ENCODE measurements at places on chromosomes 11 and 22. TPM values are rescaled to one million over a fixed set of nuclear protein-coding genes. Genes with fewer than 3 reads are reported as not detected.

DNA sequence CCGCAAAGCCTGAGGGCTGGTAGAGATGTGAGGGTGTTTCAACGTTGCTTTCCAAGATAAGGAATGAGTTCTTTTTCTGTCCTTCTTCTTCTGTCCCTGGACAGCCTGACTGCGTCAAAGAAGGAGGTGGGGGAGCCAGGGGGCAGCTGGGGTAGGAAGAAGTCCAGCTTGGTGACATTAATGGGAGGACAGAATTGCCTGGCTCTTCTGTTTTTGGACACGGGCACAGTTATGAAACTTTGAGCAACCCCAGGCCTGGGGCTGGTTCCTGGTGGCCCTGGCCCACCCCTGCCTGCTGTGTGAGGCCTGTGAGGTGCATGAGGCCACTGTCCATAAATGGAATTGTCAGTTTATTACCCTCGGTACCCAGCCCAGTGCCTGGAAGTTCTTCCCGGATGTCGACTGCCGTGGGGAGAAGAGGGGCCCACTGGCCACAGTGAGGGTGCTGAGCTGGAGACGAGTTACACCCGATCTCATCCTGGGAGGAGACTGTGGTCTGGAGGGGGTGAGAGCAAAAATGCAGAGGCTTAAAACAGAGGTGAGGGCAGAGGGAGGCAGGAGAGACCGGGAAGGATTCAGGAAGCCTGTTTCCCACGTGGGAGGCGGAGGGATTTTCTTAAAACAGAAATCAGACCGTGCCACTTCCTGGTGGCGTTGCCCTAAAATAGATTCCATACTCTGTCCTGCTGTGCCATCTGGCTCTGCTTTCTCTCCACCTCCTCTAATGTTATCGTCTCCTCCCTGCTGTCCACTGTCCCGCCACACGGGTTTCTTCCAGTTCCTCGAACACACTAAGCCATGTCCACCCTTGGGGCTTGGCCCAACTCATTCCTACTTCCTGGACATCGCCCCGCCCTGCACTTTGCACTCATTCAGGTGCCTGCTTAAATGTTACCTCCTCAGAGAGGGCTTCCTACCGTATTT lies 59.7 kb upstream of the RASD2 start:
- no peak for DNase-seq

GRCh38 chr11:861105-861479 lies 18.4 kb downstream of the TSPAN4 start:
- no peak for DNase-seq

DNA sequence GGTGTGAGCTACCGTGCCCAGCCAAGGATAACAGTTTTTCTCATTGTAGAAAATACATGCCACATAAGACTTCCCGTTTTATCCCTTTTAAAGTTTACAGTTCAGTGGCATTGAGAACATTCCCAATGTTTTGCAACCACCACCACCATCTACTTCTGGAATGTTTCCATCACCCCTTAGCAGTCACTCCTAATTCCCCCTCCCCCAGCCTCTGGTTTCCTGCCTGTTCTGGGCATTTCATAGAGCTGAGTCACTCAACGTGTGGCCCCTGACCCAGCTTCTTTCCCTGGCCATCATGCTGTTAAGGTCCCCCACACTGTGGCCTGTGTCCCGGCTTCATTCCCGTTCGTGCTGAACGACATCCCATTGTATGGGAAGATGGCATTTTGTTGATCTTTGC lies 30.7 kb downstream of the FGF4 start:
- peak; percentile 55 for DNase-seq

DNA sequence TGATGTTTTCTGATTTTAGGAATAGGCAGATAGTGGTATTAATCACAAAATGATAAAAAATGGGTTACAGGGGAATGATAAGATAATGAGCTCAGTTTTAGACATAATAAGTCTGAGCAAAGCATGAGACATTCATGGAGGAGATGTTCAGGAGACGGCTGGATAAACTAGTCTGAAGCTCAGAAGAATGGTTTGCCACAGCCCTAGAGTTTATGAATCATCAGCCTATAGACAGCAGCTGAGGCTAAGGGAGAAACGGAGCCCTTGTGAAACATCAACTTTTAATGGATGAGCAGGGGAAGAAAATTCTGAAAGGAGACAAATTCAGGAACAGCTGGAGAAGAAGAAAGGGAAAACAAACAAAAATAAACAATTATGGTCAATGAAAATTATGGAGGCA lies 87.2 kb downstream of the RELT start:
- no peak for DNase-seq

DNA sequence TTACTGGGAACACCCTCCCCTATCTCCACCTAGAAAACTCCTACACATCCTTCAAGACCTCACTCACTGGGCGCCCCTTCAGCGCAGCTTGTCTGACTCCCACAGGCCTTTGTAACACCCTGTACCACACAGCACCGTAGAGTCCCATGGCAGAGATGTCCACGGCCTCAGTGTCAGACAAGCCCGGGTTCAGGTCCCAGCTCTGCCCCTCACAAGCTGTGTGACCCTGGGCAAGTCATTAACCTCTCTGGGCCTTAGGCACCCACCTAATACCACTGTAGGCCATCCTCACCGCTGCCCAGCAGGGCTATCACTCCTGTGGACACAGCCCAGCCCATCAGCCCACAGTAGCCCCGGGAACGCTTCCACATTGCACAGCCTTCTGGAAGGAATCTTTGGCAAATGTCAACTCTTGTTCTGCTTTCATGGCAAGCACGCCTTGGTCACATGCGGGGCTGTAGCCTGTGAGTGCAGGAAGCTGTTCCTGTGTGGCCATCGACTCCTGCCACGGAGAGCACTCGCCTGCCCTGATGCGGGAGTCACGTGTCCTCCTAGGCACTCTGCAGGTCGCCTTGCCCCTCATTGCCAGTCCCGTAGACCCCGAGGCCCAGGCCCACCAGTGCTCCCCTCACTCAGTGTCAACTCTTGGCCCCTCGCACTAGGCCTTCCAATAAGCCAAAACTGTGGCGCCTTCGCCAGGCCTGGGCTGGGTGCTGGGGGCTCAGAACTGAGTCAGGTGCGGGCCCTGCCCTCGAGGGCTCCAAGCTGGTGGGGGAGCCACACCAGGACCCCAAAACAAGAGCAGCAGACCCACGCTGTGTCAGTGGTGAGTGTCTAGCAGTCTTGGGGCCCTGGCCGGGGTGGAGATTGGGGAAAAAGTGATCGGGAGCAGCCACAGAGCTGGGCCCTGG lies 32.9 kb upstream of the RFPL3 start:
- no peak for DNase-seq

DNA sequence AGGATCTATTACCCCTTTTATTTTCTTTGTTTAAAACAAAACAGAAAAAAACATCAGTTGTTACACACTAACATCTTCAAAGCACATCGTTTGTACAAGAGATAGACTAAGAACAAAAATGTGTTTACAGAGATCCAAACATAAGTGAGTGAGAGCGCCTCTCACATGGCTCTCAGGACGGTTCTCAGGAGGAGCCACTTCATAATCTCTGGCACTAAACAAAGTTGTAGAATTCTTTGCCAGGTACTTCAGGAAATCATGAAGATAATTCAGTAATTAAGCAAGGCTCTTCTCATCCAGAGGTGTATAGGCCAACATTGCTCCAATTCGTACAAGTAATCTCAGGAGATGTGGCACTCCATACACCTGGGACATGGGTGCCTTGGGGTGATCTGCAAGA lies 29.8 kb downstream of the PDE3B start:
- DNase-seq, result no peak

DNA sequence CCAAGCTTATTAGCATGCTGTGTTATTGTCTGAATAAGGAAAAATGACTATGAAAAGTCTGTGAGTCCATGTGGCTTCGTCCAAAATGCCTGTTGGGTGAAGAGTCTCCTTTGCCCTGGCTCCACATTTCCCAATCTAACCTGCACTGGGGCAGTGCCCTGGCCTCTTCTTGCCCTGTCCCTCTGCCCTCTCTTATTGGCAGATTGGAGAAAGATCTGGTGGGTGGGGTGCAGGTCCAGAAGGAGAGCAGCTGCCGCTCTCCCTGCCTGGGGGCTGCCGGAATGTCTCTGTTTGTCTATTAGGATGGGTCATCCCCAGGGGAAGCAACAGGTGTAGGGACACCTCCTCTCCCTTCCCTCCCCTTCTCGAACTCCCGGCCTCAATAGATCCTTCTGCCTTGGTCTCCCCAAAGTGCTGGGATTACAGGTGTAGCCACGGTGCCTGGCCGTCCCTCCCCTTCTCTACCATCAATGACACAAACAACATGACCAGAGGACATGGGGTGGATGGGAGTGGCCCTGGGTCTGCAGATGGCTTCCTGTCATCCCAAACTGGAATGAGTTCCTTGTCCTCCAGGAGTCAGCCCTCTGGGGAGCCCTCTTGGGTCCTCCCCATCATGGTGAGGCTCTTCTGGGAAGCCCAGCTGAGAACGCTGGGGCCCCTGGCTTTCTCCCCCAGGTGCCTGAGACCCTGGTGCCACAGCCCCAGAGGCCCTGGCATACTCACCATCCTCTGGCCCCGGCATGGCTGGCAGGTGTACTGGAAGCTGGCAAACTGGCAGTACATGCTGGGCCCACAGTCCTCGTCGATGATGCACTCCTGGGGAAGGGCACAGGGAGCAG lies 40.5 kb downstream of the DKK3 start:
- no peak for DNase-seq

GRCh38 chr11:95231127-95231880 lies at the start of gene SESN3:
Gene SESN3 (minus strand): TSS chr11:95231202. CDS start chr11:95230860, 342 bp downstream.
- DNase-seq, result peak; percentile 99

DNA sequence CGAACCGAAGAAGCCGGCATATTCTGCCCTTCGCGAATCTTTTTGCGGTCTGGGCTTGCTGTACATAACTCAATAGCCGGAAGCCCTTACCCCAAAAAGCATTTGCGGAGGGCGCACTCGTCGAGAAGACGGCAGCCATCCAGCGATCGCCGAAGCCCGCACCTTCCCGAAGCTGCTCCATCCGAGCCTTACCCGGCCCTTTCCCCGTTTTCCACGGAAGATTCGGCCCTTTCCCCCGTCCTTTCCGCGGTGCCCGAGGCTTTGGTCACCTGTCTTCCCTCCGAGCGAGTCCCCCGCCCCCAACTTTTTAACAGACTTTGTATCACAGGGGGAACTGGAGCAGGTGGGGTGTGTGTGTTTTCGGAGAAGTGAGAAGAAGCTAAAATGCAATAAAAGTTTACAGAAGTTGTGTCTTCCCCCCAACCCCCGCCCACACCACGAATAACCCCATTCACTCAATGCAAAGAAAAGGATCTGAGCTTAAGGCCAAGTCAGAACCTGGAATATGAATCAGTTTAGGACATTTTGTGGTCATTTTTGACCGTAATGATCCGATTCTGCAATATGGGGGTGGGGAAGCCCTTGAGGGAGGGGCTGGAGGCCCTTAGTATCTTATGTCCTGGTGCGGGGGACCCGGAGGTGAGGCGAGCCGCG lies 99.0 kb upstream of the HSD17B12 start:
- DNase-seq, result no peak

DNA sequence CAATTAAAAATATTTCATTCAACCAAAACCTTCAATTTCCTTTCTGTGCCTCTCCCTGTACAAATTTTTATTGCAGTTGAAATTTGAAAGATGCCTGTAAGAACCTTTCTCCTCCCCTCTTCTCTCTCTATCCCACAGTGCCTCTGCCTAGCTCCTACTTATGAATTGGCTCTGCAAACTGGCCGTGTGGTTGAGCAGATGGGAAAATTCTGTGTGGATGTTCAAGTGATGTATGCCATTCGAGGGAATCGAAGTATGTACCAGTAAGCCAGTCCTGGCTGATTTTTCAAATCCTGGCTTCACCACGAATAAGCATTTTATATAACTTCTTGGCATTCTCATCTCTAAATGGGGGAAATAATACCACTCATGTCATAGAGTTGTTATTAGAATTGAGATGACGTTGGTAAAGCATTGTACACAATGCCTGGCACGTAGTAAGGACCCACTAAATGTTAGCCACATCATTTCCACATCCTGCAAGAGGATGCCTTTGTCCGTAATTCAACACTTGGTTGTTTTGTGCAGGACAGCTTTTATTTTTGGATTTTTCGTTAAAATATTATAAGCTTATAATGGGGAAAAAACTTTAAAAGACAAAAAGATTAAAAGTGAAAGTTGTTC lies 6.0 kb downstream of the DDX25 start:
- DNase-seq, result no peak

DNA sequence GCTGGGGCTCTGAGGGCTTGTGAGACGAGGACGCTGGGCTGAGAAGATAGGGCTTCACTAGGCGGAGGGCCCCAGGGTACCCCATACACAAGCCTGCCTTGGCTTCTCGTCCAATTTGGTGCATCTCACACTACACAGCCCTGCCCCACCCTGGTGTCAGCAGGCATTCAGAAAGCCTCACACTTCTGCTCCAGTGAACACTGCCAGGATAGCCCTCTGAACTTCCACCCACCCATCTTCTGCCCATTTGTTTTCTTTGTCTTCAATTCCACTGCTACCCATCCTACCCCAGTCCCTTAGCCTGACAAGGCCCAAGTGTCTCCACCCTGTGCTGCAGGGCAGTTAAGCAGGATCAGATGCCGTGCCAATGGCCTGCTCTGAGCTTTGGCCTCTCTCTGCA lies 1.9 kb upstream of the BUD13 start:
- DNase-seq, result peak; percentile 2

- no peak for DNase-seq
These were observed 56.3 kb downstream of the ZNF280B start for GRCh38 chr22:22452211-22452610.

DNA sequence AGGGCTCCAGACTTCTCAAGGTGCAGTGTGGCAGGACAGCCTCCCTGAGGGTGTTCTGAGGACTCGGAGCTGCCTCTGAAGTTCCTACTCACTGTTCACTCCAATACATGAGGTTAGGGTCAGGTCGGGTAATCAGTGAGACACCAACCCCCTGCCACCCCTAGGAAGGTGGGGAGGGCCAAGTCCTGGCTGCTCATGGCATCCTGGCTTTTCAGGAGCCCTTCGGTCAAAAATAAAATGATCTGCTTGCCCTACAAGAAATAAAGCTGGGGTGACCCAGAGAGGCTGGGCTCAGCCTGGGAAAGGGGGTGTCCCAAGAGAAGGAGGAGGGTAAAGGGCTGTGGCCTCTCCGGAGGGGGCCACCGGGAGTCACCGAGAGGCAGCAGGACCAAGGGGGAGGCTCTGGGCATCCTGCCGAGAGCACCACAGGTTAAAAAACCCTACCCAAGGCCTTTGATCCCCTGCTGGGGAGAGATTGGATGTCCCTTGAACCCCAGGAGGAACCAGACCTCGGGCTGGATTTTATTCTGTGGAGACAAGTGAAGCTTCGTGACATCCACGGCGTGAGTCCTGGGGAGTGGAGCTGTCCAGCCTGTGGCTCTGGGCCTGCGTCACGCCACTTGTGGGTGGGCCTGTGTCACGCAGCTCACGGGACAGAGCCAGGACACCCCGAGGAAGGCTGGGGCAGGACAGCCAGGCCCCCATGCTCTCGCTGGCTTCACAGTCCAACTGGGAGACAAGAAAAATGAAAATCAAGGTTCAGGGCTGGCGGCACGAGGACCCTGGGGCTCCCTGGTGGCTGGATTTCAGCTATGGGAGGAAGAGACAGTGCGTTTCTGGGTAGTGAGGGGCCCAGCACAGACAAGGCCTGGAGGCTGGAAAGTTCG lies 102.2 kb upstream of the FGF3 start:
- no peak for DNase-seq

- no peak for DNase-seq
These were observed 65.2 kb upstream of the CNTN5 start for GRCh38 chr11:98955551-98955950.

Gene CD6
- total RNA-seq, result 1.9 TPM

Gene RTN4RL2
- total RNA-seq, result 16.1 TPM

Gene PHOX2A
- total RNA-seq, result not detected

Gene CCDC116
- not detected for total RNA-seq

Gene KRTAP5-9
- total RNA-seq, result not detected

Gene MOV10L1
- total RNA-seq, result 0.73 TPM

Gene ZNF215
- total RNA-seq, result 18.8 TPM

Gene BCO2
- total RNA-seq, result 0.63 TPM

Gene CBLIF
- total RNA-seq, result not detected

Gene FOLR3
- not detected for total RNA-seq

Gene DRD2
- 0.21 TPM for total RNA-seq

Gene ANKK1
- not detected for total RNA-seq

Gene DUSP8
- 3.3 TPM for total RNA-seq

Measured in GM23338 (cell line).